NCI-H187 treated with DMSO at 0.1 percent for 48 hours (cell line): ENCODE measurements at places on chromosomes 3 and 15.
A peak's percentile ranks its signal among the peaks of the same experiment; 100 is the strongest.

- DNase-seq, result no peak
Observed at GRCh38 chr3:66450390-66451022, 50.3 kb downstream of the LRIG1 start.

DNA sequence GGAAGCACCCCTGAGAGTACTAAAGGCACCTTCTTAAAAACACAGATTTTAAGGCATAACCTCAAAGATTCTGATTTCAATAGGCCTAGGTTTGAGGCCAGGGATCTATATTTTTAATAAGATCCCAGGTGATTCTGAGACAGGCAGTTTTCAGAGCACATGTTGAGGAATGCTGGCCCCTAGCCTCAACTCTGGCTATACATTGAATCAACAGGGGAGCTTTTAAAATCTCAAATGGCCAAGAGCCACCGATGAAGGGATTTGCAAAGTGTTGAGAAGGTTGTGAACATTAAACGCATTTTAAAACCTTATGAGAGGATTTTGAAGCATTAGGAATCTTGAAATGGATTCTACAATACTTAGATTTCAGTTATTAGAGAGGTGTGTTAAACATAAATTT lies 268.8 kb upstream of the ARHGEF26 start:
- DNase-seq, result no peak

- no peak for DNase-seq
Observed at GRCh38 chr15:57432141-57432741, 55.9 kb downstream of the CGNL1 start.

DNA sequence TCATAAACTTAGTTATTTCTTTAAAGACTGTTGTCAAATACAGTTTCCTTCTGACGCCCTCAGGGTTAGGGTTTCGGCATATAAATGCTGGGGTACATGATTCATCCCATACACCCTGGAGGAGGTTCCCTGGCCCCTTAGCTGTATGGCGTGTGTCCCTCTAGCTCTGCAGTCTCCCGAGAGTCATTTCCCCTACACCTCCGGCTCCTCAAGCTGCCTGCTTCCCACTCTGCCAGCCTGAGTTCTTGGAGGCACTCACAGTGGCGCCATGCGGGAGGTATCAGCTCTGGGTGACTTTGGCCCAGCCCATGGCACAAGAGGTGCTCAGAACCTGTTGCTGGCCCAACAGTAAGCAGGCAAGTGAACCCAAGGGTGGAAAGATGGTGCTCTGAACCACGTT lies 70.2 kb upstream of the TRPM1 start:
- no peak for DNase-seq

- DNase-seq, result no peak
Observed at GRCh38 chr3:52555056-52555455, 18.7 kb downstream of the UQCC5 start.

DNA sequence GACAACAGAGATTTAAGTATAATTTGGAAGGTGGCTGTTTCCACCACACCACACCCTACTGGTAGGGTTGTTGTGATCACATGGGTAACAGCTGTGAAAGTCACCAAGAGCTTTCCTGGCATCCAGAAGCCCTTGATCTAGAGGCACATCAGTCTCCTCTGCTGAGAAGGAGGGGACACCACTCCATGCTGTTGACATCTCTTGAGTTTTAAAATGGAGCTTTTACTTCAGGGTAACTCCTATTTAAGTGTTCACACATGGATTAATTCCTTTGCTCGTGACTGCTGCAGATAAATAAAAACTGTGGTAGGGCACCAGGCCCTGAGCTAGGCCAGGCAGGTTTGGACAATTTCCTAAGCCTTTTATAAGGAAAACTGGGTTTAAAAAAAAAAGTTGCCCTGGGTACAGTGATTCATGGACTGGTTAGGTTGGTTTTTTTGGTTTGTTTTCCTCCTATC lies 7.5 kb downstream of the EXOSC7 start:
- no peak for DNase-seq

GRCh38 chr3:140443073-140443472 lies 234.8 kb upstream of the TRIM42 start:
- DNase-seq, result no peak

DNA sequence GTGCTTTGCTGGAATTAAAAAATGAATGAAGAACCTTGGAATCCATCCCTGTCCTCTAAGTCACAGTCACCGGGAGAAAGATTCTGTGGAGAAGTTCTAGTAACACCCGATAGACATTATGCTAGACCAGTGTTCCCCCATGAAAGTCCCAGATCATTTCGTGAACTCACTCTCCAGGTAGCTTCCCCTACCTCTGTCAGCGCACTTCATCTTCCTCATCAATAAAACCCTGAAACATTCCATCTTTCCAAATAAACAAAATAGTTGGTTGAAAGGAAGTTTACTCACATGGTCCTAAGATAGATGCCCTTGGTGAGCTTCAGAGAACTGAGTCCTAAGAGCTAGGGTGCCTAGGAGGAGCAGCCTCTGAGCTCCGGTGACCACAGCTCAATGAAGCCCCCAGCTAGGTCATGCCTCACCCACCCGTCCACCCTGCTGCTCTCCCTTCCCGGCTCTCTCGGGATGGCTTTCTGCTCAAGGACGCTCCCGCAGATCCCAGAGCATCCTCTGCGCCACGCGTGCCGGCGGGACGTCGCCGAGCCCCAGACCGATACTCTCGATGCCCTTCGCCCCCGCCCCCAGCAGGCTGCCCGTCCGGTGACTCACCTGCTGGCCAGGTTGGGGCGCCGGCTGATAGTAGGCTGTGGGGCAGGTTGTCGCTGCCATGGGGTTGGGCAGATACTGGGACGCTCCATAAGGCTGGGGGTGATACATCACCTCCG lies 776 bp downstream of the VGLL3 start:
- no peak for DNase-seq

DNA sequence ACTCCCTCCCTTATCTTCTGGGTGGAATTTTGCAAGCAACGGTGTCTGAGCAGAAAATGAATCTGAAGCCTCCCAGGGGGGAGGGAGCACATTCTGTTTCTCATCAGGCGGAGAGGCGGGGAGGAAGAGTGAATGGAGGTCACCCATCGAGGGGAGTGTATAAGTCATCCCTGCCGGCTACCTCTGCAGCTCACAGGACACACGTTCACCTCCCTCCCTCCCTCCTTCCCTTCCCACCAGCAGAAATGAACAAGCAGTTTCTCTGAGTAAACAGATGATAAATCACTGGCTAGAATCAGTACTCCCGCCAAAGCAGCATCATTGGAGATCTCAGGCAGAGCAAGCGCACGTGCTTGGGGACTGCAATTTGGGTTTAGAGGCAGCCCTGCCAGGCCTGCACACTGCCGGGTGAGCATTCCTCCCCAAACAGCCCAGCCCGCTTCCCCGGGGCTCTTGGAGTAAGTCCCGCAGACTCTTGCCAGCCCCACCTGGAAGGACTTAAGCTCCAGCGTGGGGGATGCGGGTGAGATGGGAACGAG lies 38.3 kb downstream of the CPN2 start:
- peak; percentile 8 for DNase-seq

DNA sequence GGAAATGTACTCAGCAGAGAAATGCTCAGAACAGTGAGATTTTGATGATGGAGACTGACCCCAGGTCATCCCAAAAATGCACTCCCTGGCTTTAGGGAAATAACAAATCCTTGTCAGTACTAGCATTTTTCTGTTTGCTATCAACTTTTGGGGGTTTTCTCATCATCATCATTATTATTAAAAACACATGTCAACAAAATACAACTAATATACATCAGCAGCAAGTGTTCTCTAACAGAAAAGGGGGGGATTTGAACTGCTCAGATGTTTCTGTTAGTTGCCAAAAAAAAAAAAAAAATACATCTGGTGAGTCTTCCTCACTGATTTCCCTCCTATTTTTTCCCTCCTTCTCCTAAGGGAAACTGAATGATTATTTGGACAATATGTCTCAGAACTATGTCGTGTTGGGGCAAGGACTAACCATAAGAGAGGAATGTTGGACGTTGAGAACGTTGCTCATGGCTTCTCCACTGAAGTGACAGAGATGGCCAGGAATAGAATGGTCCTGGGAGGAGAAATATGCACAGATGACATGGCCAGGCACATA lies 230.0 kb upstream of the MCTP2 start:
- DNase-seq, result no peak

DNA sequence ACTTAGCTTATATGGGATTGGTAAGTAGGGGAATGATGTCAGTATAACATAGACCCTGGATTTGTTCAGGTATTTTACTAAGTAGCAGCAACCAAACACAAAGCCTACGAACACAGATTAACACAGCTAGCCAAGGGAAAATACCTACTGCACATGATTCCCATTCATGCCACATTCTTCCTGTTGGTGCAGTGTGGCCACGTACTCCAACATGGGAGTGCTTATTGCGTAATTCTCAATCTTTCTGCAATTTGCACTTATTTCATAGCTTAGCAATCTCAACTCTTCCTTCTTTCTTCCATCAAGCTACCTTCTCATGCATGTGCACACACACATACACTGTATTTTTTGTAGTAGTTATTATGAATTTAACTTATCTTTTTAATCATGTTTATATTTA lies 186.8 kb downstream of the IL5RA start:
- no peak for DNase-seq

- no peak for DNase-seq
Observed at GRCh38 chr15:99122831-99123712, 18.2 kb downstream of the SYNM start.

DNA sequence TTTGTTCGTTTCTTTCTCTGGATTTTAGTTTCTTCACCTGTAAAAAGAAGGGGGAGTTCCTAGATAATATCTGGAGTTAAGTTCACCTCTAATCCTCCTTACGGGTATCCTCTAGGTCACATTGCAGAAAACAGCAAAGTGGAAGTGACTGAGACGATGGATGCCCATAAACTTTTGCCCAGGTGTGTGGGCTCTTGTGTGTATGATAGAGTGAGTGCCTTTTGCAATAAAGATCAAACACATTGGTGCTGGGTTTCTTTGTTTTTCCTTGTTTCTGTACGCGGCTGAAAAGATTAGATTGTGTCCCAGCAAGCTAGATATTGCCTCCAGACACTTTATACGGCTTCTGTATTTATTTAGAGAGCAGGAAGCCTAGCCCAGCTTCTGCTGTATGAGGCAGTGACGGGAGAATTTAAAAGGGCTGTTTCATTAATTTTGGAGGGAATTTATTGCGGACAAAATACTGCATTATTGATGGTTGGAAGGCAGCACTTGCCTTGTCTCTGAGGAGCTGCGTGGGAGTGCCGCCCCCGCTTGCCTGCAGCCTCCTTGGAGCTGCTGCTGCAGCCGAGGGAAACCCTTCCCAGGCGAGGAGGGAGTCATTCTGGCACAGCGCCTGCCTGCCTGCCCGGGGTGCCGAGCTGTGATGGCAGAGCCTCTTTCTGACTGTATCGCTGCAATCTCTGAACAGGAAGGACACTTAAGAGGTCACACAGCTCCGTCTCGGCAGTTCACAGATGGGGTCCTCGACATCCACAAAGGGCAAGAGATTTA lies 38.5 kb downstream of the PYDC2 start:
- DNase-seq, result no peak
